HCT116 (cell line): ENCODE measurements at places on chromosomes 16 and 17. TPM values are rescaled to one million over a fixed set of nuclear protein-coding genes. Genes with fewer than 3 reads are reported as not detected.

MPV17L gene
- not detected for total RNA-seq

KRTAP1-1 gene
- total RNA-seq, result not detected

KRTAP9-8 gene
- not detected for total RNA-seq

SHISA9 gene
- not detected for total RNA-seq

CCL14 gene
- not detected for total RNA-seq

APOBR gene
- 0.05 TPM for total RNA-seq

NUP88 gene
- total RNA-seq, result 93.2 TPM

HIGD1B gene
- total RNA-seq, result not detected

GRCh38 chr17:28056276-28056620 is 13.8 kb downstream of the NLK start:
- no peak overlapping the region for H3K27ac ChIP-seq
- H3K36me3 ChIP-seq, result no peaks in the 10 kb centered on the region
- no peaks in the 10 kb centered on the region for H3K4me1 ChIP-seq
- no peak for DNase-seq

DNA sequence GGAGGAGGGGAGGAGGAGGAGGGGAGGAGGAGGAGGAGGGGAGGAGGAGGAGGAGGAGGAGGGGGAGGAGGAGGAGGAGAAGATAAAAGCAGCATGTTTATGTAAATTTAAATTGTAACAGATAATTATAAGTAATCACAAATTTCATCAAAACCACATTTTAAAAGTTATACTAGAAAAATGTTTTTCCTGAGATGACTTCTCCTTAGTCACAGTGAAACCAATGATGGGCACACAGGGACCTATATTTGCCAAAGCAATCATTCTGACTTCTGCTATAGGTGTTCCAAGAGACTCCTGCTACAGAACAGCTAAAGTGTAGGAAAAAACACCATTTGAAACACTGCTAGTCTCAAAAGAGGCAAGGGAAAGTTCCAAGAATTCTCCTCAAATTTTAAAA is 66.4 kb downstream of the CEP95 start:
- H3K4me3 ChIP-seq, result no peak overlapping the region
- H3K27me3 ChIP-seq, result no peaks in the 10 kb centered on the region
- no peaks in the 10 kb centered on the region for H3K4me1 ChIP-seq
- H3K27ac ChIP-seq, result no peak overlapping the region
- peaks cover 61% of the 10 kb centered on the region for H3K36me3 ChIP-seq
- DNase-seq, result no peak

DNA sequence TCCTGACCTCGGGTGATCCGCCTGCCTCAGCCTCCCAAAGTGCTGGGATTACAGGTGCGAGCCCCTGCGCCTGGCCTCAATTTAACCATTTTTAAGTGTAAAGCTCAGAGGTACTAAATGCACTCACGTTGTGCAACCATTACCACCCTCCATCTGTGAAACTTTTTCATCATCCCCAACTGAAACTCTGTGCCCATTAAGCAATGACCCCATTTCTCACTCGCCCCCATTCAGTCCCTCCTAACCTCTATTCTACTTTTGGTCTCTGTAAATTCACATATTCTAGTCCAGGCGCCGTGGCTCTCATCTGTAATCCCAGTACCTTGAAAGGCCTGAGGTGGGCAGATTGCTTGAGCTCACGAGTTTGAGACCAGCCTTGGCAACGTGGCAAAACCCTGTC is 8.3 kb upstream of the SPNS3 start:
- no peak for DNase-seq
- peaks cover 6% of the 10 kb centered on the region; the same call in 1 of the 2 replicates for H3K4me1 ChIP-seq
- H3K27ac ChIP-seq, result no peak overlapping the region

DNA sequence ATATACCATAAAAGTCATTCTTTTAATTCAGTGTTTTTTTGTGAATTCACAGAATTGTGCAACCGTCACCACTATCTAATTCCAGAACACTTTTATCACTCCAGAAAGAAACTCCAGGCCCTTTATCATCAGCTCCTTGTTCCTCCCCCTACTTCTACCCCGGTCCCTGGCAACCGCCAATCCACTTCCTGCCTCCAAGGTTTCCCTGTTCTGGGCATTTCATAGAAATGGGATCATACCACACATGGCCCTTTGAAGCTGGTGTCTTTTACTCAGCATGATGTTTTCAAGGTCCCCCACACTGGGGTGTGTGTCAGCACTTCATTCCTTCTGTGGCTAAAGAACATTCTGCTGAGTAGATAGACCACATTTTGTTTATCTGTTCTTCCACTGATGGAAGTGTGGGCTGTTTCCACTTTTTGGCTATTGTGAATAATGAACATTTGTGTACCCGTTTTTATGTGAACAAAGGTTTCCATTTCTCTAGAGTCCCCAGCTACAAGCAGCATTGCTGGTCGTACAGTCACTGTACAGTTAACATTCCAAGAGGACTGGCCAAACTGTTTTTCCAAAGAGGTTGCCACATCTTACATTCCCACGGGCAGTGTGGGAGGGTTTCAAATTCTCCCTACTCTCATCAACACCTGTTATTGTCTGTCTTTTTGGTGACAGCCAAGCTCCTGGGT is 75.8 kb upstream of the ZNF469 start:
- H3K4me3 ChIP-seq, result no peak overlapping the region
- peaks cover 30% of the 10 kb centered on the region for H3K4me1 ChIP-seq
- DNase-seq, result no peak
- H3K27me3 ChIP-seq, result no peaks in the 10 kb centered on the region
- no peak overlapping the region for H3K27ac ChIP-seq

- H3K36me3 ChIP-seq, result no peaks in the 10 kb centered on the region
- no peak overlapping the region for H3K27ac ChIP-seq
These were observed 49.2 kb downstream of the SREBF1 start for GRCh38 chr17:17787568-17787967.

GRCh38 chr16:30535106-30535776 is 583 bp upstream of the ZNF747 start:
- no peak for DNase-seq
- H3K4me3 ChIP-seq, result peak overlapping the region; percentile 60
- H3K27ac ChIP-seq, result peak overlapping the region; percentile 82
- H3K27me3 ChIP-seq, result no peaks in the 10 kb centered on the region
- H3K36me3 ChIP-seq, result no peaks in the 10 kb centered on the region
- peaks cover 6% of the 10 kb centered on the region; the same call in 1 of the 2 replicates for H3K4me1 ChIP-seq

GRCh38 chr16:30956601-30957455 is 726 bp upstream of the SETD1A start:
- H3K4me3 ChIP-seq, result peak overlapping the region; percentile 74
- peak; percentile 72 for DNase-seq
- peaks cover 22% of the 10 kb centered on the region for H3K4me1 ChIP-seq
- H3K27ac ChIP-seq, result peak overlapping the region; percentile 100
- peaks cover 30% of the 10 kb centered on the region for H3K36me3 ChIP-seq

GRCh38 chr16:57042157-57043111 is 49.9 kb upstream of the CPNE2 start:
- H3K4me1 ChIP-seq, result no peaks in the 10 kb centered on the region
- no peaks in the 10 kb centered on the region for H3K27me3 ChIP-seq
- no peak overlapping the region for H3K27ac ChIP-seq
- H3K4me3 ChIP-seq, result no peak overlapping the region
- H3K36me3 ChIP-seq, result no peaks in the 10 kb centered on the region

DNA sequence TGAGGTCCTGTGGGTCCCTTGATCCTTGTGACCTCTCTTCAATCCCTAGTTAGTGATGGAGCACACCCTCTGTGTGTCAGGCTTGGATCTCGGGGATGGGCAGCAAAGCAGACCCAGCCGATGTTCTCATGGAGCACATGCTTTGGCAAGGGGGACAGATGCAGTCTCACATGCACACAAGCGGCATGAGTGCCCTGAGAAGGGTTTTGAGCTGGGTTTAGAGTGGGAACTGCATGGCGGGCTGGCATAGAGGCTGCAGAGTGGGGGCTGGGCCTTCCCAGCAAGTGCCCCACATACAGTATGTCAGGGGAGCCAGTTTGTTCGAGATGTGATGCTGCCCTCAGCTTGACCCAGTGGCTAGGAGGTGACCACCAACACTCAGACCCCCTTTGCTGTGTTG is 41.6 kb downstream of the B9D1 start:
- H3K4me3 ChIP-seq, result no peak overlapping the region
- peaks cover 5% of the 10 kb centered on the region; the same call in 1 of the 2 replicates for H3K36me3 ChIP-seq
- peaks cover 14% of the 10 kb centered on the region for H3K4me1 ChIP-seq
- no peak for DNase-seq
- H3K27ac ChIP-seq, result no peak overlapping the region
- no peaks in the 10 kb centered on the region for H3K27me3 ChIP-seq
